ENCODE measurements at places on chromosomes 1 and 21.

DNA sequence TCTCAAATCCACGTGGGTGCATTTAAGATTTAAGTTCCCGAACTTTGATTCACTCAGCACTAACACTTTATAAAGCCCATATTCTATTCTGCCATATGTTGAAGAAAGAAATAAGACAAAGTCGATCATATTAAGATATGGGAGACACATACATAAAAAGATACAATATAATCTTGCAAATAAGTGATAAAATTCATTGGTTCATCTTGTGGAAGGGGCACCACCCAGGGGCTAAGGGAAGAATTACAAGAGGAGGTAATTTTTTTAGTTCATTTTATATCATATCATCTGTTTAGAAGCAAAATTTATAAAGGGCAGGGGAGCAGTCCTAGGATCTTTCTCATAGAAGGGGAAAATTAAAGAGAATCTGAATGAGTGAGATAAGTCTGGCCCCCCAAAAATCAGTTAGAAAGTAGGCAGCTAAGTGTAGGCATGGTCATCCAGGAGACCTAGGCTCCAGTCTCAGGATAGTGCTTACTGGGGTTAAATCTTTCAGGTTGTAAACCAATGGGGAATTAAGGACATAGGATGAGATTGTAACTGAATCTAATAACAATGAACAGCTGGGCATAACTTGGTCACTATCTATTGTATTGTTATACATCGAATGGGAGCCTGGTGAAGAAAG lies 124.2 kb upstream of the L1TD1 start:
- DNase-seq: no peak

- DNase-seq: no peak
Observed at GRCh38 chr1:155184835-155185782, 11.5 kb downstream of the TRIM46 start.

DNA sequence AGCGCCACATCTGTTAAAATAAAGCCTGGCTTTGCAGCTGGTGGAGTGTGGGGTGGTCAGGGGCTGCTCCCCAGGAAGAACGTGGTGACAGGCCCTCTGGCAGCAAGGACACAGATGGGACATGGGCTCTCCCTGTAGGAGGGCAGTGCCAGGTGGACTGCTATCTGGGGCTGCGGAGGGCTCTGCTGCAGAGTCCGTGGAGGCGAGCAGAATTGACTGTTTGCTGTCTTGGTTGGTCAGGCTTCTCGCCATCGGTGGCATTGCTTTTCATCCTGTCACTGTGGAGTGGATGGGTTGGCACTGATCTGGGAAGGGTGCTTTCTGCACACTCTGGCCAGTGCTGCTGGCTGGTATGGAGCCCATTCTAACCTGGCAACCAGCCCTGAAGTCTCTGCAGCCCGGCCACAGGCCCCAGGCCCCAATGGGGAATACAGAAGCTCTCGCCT lies 103.0 kb downstream of the LAMC2 start:
- no peak for DNase-seq

DNA sequence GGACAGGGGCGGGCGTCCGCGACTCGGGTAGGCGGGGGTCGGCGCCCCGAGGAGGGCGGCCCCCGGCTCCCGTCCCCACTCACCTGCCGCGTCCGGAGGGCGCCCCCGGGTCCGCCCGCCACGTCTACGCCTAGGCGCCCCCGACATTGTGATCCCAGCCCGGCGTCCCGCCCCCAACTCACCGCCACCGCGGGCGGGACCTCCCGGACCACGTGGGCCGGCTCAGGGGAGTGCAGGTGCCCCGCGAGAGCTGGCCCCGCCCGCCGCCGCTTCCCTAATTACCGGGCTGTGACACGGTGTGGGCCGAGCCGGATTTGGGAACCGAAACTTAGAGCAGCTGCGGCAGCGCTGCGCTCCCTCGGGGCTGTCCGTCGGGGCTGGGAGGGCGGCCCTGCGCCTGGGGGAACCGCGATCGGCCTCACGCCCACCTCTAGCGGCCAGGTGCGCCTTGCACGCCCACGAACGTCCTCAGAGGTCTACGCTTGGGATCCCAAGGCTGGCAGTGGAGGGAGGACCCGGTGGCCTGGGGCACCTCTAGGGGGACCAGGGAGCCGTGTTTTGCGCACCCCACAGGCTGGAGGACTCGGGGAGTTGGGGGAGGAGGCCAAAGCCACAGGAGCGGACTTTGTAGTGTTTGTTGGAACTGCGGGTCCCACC lies 521 bp upstream of the NADK start:
- no peak for DNase-seq

DNA sequence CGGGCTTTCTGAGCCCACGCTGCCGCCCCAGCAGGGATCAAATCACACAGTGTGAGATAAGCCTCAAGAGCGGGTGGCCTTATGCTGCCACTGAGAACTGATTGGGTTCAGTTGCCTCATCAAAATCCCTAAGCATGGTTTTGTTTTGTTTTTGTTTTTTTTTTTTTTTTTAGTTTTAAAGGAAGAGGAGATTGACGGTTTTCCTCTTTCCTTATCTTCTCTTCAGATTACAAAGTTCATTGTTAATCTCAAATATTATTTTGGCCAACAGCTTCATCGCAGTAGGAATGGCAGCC lies 651 bp downstream of the COA6 start:
- no peak for DNase-seq

- no peak for DNase-seq
Observed at GRCh38 chr21:17466166-17466565, 46.7 kb upstream of the CXADR start.

- DNase-seq: no peak
Observed at GRCh38 chr1:174160603-174161002, 1.3 kb downstream of the RABGAP1L start.

- no peak for DNase-seq
Observed at GRCh38 chr1:87141556-87141955, 187.1 kb upstream of the LMO4 start.

DNA sequence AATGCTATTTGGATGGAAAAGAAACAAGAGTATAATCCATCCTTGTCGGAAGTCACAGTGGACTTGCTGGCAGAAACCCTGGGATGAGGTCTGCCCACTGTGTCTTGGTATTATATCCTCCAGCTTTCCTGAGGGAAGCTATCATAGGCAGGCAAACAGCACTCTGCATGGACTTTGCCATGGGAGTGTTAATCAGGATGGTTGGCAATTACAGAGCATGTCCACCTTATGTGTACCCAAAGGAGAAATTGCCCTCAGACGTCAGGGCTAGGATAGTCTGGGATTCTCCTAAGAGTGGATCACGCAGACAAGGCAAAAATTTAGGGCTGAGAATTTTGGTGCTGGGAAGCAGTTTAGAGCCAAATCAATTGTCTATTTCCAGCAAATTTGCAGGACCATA lies 184.9 kb upstream of the ESRRG start:
- DNase-seq: no peak

DNA sequence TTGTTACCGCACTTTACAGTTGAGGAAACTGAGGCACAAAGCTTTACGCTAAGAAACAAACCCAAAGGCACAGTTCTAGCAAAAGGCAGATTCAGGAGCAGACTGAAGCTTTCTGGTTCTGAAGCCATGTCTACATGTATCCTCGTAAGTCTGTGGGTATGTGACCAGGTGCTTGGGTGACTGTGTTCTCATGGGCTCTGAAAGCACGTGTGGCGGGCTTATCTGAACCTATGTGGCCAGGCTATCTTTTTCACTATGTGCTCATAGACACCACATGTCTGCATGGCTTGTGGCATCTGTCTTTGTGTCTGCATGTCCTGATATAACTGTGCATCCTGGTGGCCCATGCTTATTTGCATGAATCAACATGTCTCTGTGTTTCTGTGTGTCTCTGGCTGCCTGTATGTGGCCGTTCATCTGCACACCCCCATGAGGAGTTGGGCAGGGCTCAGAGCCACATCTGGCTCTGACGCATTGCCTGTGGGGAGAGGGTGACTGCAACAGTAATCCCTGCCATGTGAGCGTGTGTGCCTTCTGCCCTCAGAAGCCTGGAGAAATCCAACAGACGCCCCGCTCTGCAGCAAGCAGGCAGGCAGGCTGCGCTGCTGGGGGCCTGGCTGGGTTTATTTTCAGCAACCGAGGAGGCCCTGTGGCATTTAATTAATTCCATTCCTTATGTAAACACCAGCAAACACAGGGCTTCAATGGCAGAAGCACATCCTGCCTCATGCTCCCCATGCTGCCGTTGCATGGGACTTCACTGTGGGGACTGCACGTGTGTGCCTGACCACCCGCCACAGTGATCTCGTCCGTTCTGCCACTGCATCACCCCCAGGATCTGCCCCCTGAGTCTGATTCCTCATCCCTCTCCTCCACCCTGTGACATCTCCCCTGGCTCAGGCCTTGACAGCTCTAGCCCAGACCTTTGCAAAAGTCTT lies 115.4 kb downstream of the TRABD2B start:
- no peak for DNase-seq

- DNase-seq: no peak
Observed at GRCh38 chr1:246790833-246791232, 66.6 kb downstream of the SCCPDH start.

GRCh38 chr1:27448982-27449381 lies 41.0 kb downstream of the WASF2 start:
- DNase-seq: no peak

DNA sequence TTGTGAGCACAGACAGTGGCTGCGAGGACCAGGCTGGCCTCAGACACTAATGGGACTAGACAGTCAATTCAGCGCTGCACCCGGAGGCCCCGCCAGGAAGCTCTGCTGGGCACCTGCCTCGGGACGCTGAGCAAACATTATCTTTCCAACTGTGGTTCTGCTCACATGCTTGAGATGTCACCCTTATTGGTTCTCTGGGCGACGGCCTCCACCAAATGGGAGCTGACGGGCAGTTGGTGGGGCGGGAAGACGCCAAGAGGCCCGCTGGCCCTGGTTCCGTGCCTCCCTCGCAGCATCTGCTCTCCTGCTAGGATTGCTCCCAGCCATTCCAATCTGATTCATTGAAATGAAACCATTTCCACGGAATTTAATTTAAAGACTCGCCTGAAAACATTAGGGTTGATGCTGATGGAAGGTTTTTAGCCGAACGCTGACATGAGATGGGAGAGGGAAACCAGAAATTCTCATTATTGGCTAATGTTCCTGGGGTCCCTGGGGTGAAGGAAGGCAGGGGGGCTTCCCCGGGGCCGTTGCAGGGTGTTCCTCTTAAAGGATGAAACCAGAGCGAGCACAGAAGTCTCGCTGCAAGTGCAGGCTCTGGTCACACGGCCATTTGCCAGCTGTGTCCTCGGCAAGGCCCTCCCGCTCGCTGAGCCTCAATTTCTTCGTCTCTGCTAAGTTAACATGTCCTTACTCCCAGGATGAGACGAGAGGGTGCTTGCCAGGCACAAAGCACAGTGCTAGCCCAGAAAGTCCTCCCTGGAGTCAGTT lies 512.2 kb downstream of the NPHP4 start:
- DNase-seq: no peak

- DNase-seq: no peak
Observed at GRCh38 chr21:42746240-42746592, 92.8 kb downstream of the PDE9A start.

DNA sequence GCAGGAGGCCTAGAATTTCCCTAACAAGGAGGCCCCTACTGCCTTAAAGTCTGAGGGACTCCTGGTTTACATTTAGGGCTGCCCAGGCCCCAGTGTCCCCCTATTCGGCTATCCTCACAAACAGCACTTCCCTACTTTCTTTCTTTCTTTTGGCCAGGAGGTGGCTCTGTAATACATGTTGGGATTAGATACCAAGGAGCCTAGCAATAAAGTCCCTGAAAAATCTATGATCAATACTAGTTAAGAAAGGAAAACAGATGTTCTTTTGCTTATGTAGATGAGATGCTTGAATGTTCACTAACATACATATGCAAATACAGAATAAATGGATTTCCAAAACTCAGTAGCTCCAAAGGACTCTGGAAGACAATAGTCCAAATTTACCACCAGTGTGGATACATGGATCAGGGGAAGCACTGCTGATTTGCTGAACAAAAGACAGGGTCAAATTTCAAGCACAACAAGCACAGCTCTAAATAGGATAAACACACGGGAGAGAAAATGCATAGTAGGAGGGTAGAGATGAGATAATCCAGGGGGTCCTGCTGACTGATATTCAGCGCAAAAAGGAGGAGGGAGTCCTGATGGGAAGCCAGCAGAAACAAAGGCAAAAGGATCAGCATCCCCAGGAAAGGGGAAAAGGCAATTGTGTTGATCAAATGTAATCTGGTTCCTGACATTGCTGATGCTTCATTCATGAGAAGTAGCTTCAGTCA lies 240.0 kb downstream of the NUF2 start:
- no peak for DNase-seq

DNA sequence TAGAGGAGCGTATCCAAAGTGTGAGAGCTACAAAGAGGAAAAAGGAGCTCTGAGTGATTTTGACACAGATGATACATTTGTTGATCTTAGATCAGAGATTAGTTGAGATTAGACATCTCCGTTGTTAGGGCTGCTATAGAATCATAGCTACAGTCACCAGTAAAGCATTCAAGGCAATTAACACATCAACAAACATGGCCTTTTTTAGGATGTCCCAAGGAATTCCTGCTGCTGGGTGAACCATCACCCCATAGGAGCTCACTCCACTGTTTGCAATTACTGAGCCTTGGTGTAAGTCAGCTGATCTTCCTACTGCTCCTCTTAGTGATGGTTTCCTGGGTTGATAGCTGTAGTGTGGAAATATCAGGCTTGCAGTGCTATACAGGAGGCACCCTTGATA lies 6.7 kb upstream of the RSRP1 start:
- no peak for DNase-seq

- DNase-seq: no peak
Observed at GRCh38 chr21:38671773-38672172, 134.0 kb upstream of the ETS2 start.

DNA sequence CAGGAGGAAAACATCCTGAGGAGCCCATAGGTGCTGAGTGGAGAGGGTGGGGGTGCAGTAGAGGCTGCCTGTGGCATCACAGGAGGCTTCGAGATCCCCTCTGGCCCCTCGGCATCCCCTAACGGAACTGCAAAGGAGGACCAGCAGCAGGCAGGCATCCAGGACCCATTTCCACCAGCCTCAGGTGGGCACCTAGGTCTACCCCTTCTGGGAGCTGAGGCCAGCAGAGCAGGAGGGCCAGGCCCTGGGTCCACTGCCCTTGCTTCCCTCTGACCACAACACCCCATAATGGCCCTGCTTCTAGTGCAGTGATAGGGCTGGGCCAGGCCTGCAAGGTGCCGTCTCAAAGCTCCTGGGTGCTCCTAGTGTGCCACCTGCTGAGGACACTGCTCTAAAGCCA lies 723.0 kb downstream of the PTPRU start:
- no peak for DNase-seq

- no peak for DNase-seq
Observed at GRCh38 chr1:13735168-13735930, 35.4 kb downstream of the PRDM2 start.

DNA sequence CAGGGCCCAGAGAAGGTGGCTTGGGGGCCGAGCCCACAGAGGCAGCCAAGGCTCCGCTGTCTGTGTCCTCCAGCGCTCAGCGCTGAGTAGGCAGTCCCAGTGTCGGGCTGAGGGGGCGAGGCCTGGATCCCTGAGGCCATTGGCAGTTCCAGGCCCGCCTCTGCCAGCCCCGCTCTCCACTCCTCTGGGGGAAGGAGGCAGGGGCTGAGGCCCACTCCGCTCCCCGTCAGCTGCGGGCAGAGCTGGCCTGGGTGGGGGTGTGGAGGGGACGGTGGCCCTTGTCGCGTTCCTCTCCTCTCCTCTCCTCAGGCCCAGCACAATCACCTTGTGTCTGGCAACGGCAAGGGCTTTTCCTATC lies 132.8 kb downstream of the CASZ1 start:
- DNase-seq: no peak
